ENCODE measurements at places on chromosomes 1 and 21.

DNA sequence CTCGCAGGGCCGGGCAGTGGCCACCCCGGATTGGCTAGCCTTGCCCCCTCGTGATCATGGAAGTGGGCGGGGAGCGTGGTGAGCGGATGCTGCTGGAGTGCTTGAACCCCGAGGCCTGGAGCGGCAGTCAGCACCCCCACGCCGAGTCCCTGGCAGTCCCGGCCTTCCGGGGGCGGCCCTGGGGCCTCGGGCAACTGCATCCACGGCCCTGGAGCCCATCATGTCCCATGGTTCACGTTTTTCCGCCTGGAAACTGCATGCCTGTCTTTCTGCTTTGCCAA lies 45.6 kb downstream of the CDC7 start:
- DNase-seq = no peak

GRCh38 chr1:42006836-42007235 lies 88.1 kb upstream of the HIVEP3 start:
- DNase-seq = peak; percentile 69

DNA sequence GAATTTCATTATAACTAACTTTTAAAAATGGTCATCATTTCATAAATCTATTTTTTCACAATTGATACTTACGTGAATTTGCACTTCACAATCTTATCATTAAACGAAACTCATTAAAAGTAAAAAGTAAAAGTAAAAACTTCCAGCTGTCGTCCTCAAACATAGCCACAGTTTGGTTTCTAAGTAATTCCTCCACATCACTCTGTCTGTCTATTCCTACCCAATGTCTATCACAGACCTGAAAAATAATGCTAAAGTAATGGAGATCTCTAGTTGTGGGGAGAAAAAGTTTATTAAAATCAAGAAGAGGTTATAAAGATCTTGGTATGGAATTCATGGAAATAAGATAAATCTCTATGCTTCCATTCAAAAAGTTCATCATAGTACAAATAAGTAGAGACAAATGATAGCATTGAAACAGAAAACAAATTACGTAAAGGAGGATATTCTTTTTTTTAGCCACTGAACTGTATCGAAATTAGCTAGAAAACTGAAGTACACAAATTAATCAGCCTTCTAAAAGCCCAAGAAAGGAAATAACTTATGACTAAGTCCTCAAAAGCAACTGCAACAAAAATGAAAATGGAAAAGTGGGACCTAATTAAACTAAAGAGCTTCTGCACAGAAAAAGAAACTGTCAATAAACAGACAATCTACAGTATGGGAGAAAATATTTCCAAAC lies 148.6 kb downstream of the TIAM1 start:
- DNase-seq = no peak

- DNase-seq = peak; percentile 5
Observed at GRCh38 chr1:160541622-160542302, 18.7 kb upstream of the SLAMF6 start.

GRCh38 chr1:153615406-153615805 lies 719 bp downstream of the S100A14 start:
- DNase-seq = no peak

DNA sequence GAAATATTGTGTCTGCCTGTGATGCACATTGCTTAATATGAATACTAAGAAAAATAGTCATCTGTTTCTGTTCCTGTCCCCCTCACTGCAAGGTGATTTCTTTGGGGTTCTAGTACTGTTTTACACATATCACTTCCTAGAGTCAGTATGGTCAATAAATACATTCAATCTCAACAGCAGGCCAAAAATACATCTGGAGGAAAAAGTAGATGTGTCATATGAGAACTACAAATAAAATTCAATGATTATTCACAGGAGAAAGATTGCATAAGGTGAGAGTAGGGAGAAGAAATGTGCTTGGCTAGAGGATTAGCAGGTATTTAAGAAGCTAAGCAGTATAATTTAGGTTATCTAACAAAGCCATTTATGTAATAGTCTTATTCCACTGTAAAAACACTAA lies 45.3 kb upstream of the SAMSN1 start:
- no peak for DNase-seq

GRCh38 chr1:27959792-27960603 lies at the start of gene XKR8:
XKR8 (plus strand) TSS chr1:27959973; CDS start chr1:27960070, 97 bp downstream.
- DNase-seq = peak; percentile 72

- no peak for DNase-seq
Observed at GRCh38 chr1:153291514-153291913, 21.2 kb downstream of the PGLYRP3 start.

DNA sequence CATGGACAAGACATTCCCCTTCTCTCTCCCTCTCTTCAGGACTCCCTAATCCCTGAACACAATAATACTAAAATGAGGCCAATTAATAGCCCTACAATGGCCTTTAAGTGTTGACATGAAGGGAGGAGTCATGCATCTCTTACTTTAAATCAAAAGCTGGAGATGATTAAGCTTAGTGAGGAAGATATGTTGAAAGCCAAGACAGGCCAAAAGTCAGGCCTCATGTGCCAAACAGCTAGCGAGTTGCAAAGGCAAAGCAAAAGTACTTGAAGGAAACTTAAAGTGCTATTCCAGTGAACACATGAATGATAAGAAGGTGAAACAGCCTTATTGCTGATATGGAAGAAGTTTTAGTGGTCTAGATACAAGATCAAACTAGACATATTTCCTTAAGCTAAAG lies 49.5 kb upstream of the CD46 start:
- no peak for DNase-seq

DNA sequence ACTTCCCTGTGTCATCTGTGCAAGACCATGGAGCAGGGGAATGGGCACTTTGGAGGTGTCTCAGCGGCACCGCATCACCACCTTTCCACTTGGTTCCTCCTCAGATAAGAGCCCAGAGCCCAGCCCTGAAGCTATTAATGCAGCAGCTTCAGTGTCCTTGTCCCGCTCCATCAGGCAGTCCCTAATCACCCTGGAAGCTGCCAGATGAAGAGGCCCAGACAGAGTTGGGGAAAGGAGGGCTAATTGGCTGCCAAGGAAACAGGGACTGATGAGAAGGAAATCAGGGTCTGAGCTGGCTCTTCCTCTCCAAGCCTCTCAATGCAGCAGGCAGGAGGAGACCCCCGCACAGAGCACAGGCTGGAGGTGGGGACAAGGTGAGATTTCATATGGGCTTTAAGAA lies 83.1 kb upstream of the KLHDC7A start:
- DNase-seq = no peak

GRCh38 chr1:205704903-205705302 lies 24.6 kb upstream of the SLC45A3 start:
- no peak for DNase-seq

DNA sequence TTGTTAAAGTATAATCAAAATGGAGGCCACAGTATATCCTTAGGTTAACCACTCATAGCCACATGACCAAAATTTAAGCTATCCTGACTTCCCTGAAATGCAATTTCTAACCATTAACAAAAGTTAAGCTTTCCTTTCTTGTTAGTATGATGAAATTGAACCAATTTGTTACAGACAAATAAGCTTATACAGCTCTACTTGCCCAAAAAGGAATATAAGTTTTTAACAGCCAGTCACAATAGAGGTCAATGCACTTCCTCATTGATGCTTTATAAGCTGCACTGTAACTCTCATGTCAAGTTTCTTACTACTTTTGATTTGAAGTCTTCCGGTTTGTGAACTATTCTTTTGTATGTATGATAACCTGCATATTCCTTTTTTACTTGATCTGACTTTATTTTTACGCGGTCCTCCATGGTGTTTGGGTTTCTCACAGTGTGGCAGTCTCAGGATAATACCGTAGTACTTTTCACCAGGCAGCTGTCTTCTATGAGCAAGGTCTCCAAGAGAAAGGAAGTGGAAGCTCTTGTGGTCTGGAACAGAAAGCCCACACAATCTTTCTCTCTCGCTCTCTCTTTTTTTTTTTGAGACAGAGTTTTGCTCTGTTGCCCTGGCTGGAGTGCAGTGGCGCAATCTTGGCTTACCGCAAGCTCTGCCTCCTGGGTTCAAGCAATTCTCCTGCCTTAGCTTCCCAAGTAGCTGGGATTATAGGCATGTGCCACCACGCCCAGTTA lies 331.6 kb downstream of the SRGAP2C start:
- DNase-seq = no peak

GRCh38 chr1:55204997-55205396 lies 10.2 kb downstream of the USP24 start:
- DNase-seq = no peak

DNA sequence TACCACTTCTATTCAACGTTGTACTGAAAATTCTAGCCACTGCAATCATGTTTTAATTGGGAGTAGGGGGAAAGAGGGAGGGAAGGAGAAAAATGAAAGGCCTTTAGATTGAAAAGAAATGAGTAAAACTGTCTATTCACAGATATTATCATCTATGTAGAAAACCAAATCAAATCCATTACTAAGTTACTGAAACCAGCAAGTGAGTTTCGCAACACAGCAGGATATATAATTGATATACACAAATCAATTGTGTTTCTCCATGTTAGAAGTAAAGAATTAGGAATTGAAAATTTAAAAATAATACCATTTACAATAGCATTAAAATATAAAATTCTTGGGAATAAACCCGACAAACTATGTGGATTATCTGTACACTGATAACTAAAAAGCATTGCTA lies 19.2 kb downstream of the SFT2D2 start:
- no peak for DNase-seq

GRCh38 chr1:53543778-53544695 lies 84.8 kb downstream of the DMRTB1 start:
- no peak for DNase-seq

GRCh38 chr1:38605063-38605462 lies 254.5 kb downstream of the RRAGC start:
- DNase-seq = no peak

GRCh38 chr21:16072221-16072620 lies 342.4 kb downstream of the USP25 start:
- DNase-seq = no peak

DNA sequence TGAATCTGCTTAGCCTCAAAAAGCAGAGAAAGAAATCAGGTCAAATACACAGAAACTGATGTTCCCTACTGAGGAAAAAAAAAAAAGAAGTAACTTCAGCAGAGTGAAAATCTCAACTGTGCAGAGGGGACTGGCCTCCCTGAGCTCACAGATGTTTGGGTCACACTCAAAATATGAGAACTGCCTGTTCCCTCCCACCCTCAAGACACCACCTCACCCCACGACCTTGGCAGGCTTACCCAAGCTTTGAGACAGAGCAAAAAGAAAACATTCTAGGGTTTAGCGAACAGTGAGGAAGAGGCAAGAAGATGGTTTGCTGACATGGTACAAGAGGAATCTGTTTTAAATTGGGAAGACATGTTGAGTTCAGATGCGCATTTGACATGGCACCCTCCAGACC lies 48.8 kb downstream of the NID1 start:
- DNase-seq = peak; percentile 41

GRCh38 chr1:213779228-213779627 lies 208.5 kb upstream of the PROX1 start:
- no peak for DNase-seq

- no peak for DNase-seq
Observed at GRCh38 chr1:182809414-182809957, 19.9 kb downstream of the NPL start.

- no peak for DNase-seq
Observed at GRCh38 chr1:185291159-185291558, 25.9 kb downstream of the IVNS1ABP start.

DNA sequence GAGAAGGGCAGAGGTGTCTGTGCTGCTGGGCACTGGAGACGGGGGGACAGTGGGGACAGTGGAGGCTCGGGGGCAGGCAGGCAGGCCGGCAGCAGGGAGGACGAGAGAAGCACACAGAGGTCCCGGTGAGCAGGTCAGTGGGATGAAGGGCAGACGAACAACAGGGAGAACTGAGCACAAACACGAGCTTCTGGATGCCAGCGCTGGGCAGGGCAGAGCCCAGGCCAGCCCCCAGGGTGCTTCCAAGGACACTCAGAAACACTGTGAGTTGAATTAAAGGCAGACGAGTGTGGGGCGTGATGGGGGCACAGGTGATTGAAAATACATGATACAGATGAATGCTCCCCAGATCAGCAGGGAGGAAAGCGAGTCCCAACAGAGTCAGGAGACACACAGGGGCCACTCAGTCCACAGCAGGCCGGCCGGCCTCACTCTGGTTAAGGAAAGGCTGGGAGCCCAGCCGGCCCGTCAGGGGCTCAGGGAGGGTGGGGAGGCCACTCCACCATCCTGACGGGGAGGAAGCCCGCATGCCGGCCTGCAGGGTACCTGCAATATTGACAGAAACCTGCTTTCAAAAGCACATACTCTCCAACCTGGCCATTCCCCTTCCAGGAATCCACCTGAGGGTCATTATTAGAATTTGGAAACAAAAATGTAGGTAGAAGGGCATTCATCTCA lies 14.1 kb downstream of the SLC19A1 start:
- no peak for DNase-seq

DNA sequence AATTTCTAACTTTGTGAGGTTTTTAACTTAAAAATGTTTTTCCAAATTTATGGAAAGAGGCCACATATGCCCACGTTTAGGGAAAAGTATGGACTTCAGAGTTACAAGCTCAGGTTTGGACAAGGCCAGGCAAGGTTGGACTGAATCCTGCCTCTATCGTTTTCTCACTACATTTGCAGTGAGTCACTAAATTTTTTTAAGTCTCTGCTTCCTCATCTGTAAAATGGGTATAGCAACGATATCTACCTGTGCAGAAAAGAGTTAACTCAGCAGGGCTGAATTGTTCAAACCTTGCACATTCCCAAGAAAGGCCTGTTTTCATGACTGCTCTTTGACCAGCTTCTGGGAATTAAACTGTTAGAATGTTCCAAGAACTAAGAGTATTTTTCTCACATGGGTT lies 159.1 kb downstream of the LTN1 start:
- no peak for DNase-seq

DNA sequence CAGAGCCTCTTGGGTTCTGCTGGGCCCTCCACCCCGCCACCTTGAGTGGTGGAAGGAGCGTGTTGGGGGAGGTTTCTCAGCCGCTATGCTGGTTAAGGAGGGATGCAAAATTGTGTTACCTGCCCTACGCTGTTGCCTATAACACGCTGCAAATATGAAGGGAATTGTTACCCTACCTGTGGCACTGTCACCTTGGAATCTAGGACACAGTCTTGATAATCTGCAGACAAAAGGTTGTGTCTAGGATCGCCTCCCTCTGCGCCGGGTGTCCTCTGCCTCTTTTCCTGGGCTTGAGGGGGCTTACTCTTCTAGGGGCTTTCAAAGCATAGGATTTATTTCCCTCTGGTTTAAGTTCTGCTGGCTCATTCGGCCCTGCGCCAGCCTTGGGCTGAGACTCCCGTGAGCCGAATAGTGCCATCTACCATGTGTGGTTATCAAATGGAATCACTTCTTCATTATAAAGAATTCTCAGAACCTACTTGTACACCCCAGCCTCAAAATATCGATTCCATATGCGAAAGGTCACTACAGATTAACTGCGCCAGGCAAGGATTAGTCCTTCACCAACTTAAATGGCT lies 697 bp downstream of the SLC22A15 start:
- no peak for DNase-seq

- peak; percentile 98 for DNase-seq
Observed at GRCh38 chr1:2233997-2234761, 6.1 kb downstream of the SKI start.

Data from fibroblast of pulmonary artery (primary cell).